ENCODE measurements at places on chromosomes 1 and 21.

DNA sequence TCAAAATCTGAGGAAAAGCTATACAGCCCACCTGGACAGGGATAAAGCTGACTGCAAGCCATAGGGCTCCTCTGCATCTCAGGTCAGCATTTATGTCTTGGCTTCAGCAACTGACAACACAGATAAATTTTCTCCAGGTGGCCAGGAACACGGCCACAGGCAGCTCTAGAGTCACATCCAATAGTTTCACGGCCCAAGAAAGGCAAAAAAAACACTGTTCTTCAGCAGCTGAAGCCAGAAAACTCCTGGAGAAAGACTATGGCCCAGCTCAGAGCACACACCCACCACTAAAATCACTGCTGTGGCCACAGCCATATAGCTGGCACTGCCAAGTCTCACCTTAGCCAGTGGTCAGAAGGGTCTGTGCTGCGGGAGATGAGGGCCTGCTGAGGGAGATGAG lies 77.8 kb downstream of the HSF2BP start:
- DNase-seq: no peak

DNA sequence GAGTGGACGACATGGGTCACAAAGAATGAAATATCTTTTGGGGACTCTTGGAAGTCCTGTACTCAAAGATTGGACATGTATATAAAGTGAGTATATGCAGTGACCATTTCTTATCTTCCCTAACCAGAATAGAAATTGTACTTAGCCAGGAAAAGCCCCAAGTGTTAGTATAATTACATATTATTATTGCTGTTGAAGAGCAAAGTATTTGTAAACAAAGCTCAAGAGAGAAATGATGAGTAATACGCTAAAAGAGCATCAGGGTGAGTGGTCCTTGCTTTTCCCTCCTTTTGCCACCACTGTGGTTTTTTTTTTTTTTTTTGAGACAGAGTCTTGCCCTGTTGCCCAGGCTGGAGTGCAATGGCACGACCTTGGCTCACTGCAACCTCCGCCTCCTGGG lies 6.4 kb upstream of the CGN start:
- no peak for DNase-seq

DNA sequence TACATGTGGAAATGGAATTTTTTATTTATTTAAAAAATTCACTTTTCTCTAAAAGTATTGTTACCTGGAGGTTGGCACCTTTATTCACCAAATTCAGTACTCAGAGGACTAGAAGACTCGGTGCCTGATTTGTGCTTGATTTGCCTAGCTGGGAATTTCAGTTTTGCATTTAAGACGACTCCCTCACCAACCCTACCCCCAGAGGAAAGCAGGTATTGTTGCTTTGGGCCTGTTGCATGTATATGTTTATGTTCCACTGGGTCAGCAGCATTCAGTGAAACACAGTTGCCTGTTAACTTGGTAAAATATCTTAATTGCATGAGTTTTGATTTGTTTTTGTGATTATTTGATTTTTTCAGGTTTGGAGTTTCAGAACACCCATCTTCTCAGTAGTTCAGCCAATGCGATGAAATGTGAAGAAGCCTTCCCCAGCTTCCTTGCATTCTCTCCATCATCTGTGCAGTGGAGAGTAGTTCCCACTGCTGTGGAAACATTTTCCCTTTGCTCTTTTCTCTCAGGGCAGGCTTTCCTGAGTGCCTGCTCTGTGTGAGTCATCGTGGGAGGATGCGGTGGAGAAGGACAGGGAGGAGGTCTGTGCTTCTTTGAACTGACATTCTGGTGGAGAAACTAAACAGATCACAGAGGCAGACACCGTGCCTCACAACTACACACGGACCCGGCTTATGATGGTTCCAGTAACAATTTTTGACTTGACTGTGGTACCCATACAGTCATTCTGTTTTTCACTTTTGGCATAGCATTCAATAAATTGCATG lies 6.4 kb downstream of the ADARB1 start:
- no peak for DNase-seq

- DNase-seq: no peak
These were observed 1242.0 kb downstream of the AMY1C start for GRCh38 chr1:104991702-104992101.

DNA sequence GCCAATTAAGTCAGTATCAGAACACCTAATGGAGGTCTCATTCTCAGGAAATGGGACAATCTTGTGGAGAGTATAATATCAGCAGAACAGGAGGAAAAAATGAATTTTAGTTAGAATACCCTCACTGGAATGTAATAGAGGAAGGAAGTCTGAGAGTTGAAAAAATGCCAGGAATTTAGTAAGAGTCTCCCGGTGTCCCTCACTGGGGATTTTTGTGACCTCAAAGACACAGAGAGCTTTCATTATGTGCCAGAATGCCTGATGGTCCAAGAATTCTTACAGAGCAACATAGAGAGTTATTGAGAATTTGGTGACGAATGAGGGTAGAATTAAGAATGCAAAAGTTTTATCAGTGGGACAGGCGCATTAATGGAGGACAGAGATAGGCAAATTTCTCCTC lies 443.5 kb upstream of the B3GALT2 start:
- no peak for DNase-seq

GRCh38 chr1:22318279-22318981 lies 133.2 kb upstream of the ZBTB40 start:
- DNase-seq: no peak

DNA sequence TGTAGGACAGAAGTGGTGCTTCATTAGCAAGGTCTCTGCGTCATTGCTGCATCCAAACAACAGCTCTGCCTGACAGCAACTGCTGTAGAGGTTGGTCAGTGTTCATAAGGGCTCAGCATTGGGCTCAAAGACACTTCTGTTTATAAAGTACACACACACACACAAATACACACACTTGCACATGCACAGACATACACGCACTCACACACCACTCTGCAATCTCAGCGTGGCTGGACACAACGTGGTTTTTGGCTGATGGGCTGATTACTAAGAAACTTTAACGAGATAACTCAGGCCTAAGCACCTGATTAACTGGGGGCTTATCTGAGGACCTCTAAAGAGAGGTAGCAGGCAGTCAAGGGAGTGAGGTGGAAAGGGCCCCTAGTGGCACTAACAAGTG lies 20.4 kb downstream of the CAMK1G start:
- DNase-seq: no peak

GRCh38 chr1:22709891-22710700 lies 543 bp upstream of the EPHB2 start:
- no peak for DNase-seq

- no peak for DNase-seq
These were observed 359.0 kb upstream of the PTBP2 start for GRCh38 chr1:96362623-96363022.

DNA sequence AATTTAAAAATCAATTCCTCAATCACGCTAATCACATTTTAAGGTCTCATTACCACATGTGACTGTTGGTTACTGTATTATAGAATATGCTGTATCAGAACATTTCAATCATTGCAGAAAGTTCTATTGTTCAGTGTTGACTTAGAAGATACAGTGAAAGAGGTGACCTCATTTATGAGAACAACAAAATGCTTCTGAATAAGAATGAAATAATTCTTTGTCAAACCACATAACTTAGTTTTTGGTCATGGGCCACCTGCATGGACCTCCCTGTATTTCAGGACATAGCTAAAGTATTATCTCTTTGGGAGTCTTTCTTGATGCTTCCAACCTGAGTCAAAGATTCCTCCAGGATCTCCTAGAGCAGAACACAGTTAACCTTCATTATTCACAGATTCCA lies 22.3 kb downstream of the MFSD2A start:
- DNase-seq: no peak

DNA sequence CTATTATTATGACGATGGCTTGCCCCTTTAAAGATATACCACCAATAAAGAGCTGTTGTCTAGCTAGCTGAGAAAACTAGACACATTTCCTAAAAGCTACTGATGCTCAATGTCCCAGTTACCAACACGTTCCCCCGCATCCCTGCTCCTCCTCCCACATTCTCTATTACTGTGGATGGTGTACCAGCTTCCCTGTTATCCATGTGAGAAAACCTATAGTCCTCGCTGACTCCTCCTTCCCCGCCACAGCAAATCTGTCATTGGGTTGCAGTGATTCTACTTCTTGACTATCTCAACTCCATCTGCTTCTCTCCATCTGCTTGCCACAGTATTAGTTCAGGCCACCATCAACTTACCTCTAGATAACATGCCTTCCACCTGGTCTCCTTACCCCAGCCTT lies 337.5 kb downstream of the KCNH1 start:
- DNase-seq: no peak

GRCh38 chr1:86436041-86436440 lies 12.1 kb downstream of the CLCA2 start:
- no peak for DNase-seq

DNA sequence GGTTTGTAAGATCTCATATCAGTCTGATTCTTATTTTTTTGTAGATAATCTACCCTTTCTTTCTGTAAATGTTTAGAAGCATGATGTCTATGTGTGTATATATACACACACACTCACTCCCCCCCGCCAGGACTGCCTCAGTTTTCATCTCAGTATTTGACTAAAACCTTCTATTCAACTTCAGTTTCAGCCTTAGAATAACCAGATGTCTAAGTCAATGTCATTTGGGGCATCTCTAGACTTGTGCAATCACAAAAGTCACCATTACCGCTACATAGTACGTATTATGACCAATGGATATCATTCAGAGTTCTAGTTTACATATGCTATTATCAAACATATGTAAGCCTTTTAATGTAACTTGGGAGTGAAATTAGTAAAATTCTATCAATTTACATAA lies 53.3 kb upstream of the BOLA1 start:
- no peak for DNase-seq

DNA sequence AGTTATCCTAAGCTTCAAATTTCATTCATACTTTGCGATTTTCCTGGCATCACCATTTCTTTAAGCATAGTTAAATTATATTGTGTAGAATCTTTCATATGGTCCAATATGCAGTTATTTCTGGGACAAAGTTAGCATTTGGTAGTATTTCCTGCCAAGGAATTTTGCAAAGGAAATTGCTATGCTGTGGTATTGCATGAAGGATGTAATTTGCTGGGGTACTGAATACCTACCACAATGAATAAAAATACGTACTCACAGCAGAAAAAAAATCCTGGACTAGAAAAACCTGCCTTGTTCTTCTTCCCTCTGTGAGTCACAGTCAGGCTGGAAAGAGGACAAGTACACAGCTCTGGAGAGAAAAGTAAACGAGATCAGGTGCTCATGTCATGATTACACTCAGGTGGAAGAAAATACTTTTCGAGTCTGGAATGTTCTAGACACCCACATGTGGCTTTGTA lies 241.2 kb downstream of the PTBP2 start:
- DNase-seq: no peak

DNA sequence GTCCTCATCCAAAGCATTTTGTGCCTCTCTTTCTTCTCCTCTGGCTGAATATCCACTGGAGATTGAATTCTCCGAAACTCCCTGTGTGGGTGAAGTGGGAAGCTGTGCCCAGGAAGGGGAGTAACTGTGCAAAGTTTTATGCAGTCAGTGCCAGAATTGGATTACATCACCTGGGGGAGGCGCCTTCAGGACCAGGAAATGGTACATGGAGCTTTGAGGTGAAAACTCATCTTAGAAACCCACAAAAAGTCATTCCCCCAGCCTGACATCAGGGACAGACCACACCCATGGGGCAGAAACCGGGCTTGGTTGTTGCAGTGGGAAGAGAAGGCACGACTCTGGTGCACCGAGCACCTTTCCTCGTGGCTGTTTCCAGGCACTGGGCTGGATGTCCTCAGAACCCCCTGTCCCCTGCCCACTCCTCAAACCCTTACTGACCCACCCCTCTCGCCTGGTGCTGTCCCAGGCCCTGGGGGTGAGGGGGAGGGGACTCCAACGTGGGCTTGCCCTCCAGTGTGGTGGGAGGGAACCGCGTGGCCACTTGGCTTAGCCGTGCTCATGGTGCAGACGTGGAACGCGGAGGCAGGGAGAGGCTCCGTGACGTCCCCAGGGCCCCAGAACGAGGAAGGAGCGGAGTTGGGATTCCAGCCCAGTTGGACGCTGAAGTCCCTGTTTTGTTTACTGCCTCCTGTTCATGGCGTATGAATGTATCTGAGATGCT lies 15.7 kb downstream of the TFF3 start:
- no peak for DNase-seq

DNA sequence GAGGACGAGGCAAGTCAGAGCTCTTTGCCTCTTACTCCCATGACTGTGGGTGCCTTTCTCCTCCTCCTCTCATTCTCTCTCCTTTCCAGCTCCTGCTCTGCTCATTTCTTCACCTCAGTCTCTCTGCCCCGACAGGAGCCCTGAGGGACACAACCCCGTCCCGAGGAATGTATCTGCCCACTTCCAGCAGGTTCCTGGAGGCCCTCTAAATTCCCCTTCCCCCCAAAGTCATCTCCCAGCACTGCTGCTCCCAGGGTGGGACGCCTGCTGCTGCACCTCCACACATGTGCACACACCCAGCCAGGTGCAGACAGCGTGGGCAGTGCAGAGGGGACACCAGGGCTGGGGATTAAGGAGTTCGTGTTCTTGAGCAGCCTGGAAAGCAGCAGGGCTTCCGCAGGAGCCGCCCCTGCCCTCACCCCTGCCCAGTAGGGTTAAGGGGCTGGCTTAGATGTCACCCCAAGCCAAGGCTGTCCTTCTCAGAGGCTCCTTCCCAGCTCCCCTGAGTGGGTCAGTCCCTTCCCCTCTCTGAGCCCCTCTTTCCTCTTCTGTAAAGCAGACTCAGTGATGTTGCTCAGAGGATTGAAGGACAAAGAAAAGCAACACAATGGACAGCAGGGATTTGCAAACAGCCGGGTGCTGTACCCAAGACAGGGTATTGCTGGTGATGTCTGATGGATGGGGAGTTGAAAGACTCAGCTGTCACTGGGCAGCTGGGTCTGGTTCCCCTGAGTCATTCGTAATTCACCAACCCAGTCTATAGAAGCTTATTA lies 346.0 kb downstream of the MATN1 start:
- no peak for DNase-seq

DNA sequence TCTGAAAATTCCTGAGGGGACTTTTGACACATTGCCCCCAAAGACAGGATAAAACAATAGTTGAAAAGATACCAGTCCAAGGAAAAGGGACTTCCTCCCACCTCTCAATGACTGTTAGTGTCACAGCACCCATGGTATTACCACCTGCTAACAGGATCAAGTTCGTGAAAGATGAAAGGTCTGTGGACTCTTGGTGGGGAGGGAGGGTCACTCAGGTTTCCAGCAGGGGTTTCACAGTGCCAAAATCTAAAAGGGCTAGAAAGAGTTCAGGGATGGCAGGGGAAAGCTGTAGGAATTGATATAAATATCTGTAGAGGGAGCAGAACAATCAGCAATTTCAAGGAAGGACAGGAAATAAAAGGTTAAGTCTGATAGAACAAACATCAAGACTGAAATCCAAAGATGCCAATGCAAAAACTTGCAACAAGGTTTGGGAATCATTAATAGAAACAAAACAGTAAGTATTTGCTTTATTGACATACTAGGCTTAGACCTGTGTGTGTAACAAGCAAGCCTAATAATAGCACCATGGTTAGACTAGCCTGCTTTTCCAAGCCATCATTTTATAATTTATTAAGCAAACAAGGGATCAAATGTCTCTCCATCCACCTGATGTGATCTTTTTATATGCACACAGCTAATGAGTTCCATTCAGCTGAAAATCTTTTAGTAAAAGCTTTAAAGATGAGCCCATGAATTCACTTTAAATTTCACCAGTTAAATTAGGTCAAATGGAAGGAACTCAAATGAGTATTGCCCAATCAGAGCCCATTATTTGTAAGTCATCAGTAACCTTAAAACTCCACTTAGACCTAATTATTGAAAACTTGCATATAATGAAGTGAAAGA lies 3.7 kb downstream of the MCL1 start:
- DNase-seq: no peak
